ENCODE measurements at places on chromosomes 7 and 10. TPM values are rescaled to one million over a fixed set of nuclear protein-coding genes. Genes with fewer than 3 reads are reported as not detected.

The PTF1A gene
- not detected for total RNA-seq

The DEPP1 gene
- total RNA-seq, result 6.2 TPM

The KCNH2 gene
- total RNA-seq, result 17.8 TPM

The SFMBT2 gene
- 33.7 TPM for total RNA-seq

The PTPRZ1 gene
- total RNA-seq, result 319 TPM

The RSPH10B2 gene
- total RNA-seq, result 6.0 TPM

The THAP5 gene
- 60.2 TPM for total RNA-seq
